ENCODE measurements at places on chromosomes 6 and 20.

DNA sequence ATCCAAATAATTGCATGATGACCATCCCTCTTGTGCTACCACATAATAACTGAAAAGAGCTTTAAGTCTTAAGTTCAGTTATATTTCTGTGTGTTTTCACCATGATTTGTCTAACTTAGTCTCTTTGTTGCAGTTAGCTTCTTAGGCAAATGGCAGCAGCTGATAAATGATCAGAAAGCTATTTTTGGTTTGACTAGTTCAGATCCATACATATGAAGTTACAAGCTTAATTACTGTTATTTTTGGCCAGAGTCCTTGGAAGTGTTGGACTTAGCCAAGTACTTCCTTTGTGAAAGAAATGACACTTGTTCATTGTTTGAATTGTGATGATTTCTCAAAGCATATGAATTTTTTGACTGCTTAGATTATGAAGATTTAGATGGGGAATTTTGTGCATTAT, 54.2 kb downstream of the HIVEP1 start:
- no peak for DNase-seq
- no peaks in the 10 kb centered on the region for H3K27me3 ChIP-seq
- H3K4me3 ChIP-seq = no peak overlapping the region
- H3K27ac ChIP-seq = no peak overlapping the region
- H3K4me1 ChIP-seq = peaks cover 20% of the 10 kb centered on the region
- H3K36me3 ChIP-seq = no peaks in the 10 kb centered on the region

DNA sequence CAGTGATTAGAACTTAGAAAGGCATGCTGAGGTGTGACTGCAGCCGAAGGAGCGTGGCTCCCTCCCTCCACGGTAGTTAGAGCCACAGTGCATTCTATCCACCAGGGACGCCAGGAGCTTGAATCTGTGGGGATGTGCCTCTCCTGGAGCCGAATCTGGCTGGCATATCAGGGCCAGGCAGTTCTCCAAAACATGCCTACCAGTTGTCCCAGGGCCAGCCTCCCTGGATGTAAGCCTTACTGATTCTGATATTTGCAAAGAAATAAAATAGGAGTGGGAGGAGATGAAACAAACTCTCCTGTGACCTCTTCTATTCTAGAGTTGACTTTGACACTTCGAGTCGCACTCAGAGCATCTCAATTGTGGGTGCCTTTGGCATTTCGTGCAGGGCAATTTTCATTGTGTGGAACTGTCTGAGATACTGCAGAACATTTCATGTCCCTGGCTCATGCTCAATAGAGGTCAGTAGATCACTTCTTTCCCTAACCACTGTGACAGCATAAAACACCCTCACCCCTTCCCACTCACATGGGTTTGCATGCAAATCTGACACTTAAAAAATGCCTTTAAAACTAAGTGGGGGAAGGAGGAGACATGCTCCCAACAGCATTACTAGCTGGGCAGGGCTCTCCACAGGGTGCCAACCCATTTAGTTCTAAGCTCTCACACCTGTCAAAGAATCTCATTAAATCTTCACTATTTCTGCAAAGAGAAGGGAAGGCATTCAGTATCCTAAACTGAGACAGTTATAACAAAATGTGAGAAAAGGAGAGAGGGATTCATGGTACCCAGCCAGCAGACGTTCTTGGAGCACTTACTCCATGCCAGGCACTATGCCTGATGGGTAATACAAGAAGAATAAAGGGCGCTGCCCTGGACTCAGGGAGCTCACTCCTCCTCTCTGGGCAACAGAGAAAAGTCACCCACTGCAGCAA, 378.9 kb downstream of the PREX1 start:
- H3K4me3 ChIP-seq = no peak overlapping the region
- H3K27me3 ChIP-seq = peaks cover 19% of the 10 kb centered on the region
- DNase-seq = no peak
- no peaks in the 10 kb centered on the region for H3K36me3 ChIP-seq
- H3K27ac ChIP-seq = no peak overlapping the region

DNA sequence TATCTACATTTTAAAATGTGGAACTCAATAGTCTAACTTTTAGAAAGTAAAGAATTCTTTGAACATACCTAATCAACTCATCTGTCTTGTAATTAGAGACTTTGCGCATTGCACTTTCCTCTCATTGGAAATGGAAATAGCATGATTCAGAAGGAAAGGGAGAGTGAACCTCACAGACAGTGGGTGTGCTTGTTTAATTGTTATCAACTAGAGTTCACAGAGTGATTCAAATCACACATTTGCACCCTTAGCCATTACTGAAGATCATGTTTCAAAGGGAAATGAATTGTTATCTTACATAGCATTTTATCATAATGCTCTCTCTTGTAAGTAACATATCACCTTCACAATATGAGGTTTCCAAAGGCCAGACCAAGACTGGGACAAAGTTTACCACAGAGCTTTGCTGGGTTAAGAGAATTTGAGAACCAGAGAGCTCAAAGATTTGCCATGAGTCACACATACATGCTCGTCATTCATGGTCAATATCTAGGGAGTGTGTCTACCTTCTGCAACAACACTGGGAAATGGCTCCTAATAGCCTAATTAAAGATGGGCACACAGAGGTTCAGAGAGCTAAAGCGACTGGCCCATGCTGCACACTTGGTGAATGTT, 21.5 kb downstream of the GSTA3 start:
- H3K27me3 ChIP-seq = no peaks in the 10 kb centered on the region
- no peak overlapping the region for H3K27ac ChIP-seq
- no peak for DNase-seq
- H3K36me3 ChIP-seq = no peaks in the 10 kb centered on the region

DNA sequence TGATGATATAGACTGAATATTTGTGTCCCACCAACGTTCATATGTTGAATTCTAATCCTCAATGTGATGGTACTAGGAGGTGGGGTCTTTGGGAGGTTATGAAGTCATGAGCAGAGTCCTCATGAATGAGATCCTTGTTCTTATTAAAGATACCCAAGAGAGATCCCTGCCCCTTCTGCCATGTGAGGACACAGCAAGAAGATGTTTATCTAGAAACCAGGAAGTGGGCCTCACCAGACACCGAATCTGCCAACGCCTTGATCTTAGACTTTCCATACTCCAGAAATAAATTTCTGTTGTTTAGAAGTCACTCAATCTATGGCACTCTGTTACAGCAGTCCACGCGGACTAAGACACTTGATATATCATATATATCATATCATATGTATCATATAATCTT, 67.7 kb upstream of the GCM1 start:
- no peak for DNase-seq
- H3K36me3 ChIP-seq = no peaks in the 10 kb centered on the region
- no peaks in the 10 kb centered on the region for H3K27me3 ChIP-seq

DNA sequence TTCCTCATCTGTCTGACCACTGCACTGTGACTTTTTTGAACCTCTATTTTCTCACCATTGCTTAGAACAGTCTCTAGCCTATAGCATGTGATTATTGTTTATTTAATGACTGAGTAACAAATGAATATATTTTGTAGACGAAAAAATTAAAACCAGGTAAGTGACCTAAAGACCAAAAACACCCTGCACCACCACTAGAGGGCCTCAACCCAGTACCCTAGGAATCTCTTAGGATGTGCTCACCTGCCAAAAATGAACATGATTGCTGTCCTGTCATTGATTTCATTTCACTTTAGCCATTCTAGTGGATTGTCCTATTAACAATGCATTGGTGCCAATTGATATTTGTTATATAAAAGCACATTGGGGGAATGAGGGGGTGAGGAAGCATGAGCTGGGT, 199.1 kb downstream of the COL9A1 start:
- H3K27ac ChIP-seq = no peak overlapping the region
- H3K36me3 ChIP-seq = no peaks in the 10 kb centered on the region
- H3K27me3 ChIP-seq = no peaks in the 10 kb centered on the region
- no peaks in the 10 kb centered on the region for H3K4me1 ChIP-seq
- no peak overlapping the region for H3K4me3 ChIP-seq
- no peak for DNase-seq

- H3K4me3 ChIP-seq = no peak overlapping the region
- no peaks in the 10 kb centered on the region for H3K27me3 ChIP-seq
- no peaks in the 10 kb centered on the region for H3K36me3 ChIP-seq
- H3K27ac ChIP-seq = no peak overlapping the region
- H3K4me1 ChIP-seq = no peaks in the 10 kb centered on the region
Measured at GRCh38 chr6:1739680-1740079, 130.0 kb downstream of the FOXC1 start.

DNA sequence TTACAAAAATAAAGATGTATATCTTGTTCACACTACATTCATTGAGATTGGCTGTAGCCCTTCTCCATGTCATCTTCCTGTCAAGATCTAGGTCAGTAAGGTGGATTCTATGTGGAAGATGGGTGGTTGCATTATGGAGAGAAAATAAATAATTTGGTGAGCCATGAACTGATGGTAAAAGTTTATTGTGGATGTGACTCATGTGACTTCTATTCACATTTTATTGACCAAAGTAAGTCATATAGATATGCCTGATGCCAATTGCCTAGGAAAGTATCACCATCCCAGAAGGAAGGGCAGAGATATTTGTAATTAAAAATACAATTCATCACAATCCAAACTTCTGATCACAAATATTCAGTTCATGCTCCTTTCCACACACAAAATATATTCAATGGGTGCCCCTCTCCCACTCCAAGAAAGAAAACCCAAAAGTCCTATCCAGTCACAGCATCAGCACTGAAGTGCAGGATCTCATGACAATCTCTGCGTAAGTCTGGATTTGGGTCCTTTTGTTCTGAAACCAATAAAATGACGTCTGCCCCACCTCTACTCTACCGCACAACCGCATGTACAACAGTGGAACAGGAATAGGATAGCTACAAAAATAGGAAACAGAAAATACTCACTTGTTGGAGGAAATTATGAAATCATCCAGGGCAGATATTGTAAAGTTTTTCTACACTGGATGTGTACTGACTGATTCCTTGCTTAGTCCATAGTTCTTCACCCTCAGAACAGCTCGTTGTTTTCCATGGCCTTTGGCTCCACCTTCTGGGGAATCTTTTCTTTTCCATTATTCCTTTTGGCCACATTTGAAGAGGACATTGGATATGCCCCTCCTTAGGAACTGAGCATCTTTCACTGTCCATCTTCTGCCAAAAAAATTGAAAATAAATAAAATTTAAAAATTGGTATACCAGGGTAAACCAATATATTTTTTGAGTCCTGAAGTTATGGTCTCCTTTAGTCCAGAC, 16.1 kb upstream of the SLC17A3 start:
- H3K4me1 ChIP-seq = no peaks in the 10 kb centered on the region
- peak; percentile 54 for DNase-seq
- no peaks in the 10 kb centered on the region for H3K36me3 ChIP-seq
- H3K27ac ChIP-seq = no peak overlapping the region
- no peaks in the 10 kb centered on the region for H3K27me3 ChIP-seq

GRCh38 chr6:4580361-4580760, 195.8 kb upstream of the CDYL start:
- H3K27ac ChIP-seq = no peak overlapping the region
- no peak overlapping the region for H3K4me3 ChIP-seq
- H3K4me1 ChIP-seq = peaks cover 4% of the 10 kb centered on the region
- DNase-seq = no peak

DNA sequence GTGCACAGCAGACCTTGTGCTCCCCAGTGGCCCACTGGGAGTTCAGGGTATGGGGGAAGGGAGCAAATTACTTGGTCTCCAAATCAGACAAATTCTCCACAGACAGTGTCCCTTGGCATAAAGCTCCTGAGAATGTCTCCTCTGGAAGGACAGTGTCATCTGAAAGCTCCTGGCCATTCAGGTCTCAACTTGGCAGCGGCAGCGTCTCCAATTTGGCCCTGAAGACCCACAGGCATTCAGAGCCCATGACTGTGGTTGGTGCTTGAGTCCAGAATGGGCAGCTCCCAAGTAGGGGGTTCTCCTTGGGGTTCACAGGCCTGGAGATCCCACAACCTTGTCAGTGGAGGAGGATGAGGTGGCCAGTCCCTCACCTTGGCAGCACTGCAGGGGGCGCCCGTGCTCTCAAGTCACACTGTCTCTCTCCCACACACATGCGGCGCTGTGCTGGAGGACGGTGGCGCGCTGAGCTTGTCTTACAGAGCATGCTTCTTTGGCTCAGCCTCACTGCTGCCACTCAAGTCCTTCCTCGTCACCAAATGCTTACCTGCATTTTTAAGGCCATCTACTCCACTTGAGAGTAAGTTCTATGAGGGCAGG, 20.7 kb downstream of the DYNLRB1 start:
- peaks cover 4% of the 10 kb centered on the region for H3K4me1 ChIP-seq
- H3K27ac ChIP-seq = no peak overlapping the region
- DNase-seq = peak; percentile 83
- no peaks in the 10 kb centered on the region for H3K36me3 ChIP-seq
- no peaks in the 10 kb centered on the region for H3K27me3 ChIP-seq

GRCh38 chr6:106281088-106281487, 44.5 kb downstream of the ATG5 start:
- H3K27me3 ChIP-seq = no peaks in the 10 kb centered on the region
- H3K4me3 ChIP-seq = no peak overlapping the region
- no peak overlapping the region for H3K27ac ChIP-seq

DNA sequence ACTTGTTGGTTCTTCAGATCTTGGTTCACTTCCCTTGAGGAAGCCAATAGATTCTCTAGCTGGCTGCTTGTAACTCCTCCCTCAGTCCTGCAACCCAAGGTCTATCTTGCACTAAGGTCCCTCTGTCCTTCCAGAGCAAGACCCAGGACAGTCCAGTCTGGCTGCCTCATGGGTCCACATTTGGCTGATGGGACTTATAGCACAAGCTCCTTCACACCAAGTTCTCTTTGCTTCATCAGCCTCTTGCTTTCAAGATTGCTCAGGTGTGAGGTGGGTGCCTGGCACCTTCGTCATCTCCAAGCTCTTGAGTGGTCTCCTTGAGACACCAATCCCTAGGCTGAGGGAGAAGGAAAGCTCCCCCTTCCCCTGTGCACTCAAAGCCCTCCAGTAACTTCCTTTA, 28.3 kb downstream of the NSFL1C start:
- H3K27ac ChIP-seq = no peak overlapping the region
- DNase-seq = no peak
- no peaks in the 10 kb centered on the region for H3K27me3 ChIP-seq
- no peaks in the 10 kb centered on the region for H3K36me3 ChIP-seq

DNA sequence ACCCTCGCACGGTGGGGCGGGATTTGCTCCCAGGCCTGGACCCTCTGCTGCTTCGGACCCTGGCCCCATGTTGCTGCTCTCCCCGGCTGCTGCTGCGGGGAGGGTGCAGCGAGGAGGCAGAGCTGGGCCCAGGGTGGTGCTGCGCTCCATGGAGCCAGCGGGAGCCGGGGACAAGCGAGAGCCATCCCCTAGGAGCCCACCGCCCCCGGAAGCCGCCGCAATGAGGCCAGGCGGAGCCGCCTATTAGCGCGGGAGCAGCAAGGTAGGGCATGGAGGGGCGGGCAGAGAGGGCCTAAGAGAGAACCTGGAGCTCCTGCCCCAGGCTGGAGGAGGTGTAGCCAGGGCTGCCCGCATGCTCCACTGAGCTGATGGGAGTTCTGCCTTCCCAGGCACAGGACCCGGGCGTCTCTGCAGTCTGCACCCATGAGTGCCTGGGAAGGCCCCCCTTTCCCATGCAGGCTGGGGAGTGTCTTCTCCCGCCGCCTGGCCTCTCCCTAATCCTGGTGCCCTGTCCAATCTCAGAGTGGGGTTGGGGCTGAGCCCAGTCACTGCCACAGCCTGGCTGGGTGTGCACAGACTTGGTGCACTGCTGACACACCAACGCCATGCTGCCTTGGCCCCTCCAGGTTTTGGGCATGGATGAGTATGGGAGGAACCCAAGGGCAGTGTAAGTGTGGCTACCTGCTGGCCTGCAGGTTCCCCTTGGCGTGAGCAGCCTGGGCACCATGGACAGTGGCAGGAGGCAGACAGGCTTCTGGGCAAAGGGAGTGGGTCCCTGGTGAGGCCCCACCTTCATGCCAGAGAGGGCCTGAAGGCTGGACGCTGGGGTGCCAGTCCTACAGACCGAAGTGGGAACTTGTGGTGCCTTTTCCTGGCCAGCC, 360.6 kb upstream of the MAP3K7 start:
- no peaks in the 10 kb centered on the region for H3K27me3 ChIP-seq
- H3K4me1 ChIP-seq = no peaks in the 10 kb centered on the region
- H3K4me3 ChIP-seq = no peak overlapping the region
- H3K36me3 ChIP-seq = no peaks in the 10 kb centered on the region

All from left lung (tissue), 14 donors.